ENCODE measurements at places on chromosomes 2 and 18.

- DNase-seq: no peak
Observed at GRCh38 chr2:40178971-40179370, 272.9 kb downstream of the SLC8A1 start.

DNA sequence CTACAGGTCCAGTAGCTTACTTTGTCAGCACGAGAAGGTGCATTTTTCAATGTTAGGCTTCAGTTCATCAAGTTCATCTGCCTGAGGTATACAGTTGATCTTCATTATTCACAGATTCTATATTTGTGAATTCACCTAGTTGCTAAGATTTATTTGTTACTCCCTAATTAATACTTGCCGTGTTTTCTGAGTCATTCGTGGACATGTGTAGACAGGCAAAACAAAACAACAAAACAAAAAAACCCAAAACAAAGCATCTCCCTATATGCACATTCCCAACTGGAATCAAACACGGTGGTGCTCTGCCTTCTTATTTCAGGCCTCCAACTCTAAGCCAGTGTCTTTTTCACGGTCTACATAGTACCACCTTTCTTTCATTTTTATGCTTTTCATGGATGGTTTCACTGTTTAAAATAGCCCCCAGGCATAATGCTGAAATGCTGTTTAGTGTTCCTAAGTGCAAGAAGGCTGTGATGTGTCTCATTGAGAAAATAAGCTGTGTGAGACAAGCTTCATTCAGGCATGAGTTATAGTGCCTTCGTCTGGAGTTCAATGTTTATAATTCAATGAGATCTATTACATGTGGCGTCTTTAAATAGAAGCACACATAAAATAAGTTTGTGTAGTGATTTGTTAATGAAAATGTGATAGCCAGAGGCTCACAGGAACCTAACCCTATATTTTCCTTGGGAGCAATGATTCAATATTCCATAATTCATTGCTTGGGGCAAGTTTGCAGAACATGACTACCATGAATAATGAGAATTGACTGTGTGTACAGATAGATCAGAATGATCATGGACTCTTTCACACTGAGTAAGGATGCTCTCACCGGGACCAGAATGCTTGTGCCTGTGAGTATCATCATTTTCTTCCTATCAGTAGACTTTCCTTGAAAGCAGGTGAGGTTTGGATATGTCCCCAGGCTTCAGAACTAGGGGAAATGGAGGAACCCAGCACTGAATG is 24.6 kb downstream of the ITGB6 start:
- no peak for DNase-seq

DNA sequence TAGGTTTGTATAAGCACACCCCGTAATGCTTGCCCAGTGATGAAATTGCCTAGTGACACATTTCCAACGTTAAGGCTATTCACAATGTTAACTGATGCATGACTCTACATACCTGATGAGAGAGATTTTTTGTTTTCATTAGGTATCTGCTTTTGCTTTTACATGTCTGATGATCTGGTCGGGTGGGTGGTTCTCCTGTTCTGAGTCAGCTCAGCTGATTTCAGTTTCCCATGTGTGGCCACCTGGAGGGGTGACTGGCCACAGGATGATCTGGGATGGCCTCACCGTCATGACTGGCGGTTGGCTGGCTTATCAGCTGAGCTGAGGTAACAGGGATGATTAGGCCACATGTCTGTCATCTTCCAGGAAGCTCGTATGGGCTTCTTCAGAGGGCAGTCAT is 33.8 kb upstream of the ACYP2 start:
- DNase-seq: no peak

DNA sequence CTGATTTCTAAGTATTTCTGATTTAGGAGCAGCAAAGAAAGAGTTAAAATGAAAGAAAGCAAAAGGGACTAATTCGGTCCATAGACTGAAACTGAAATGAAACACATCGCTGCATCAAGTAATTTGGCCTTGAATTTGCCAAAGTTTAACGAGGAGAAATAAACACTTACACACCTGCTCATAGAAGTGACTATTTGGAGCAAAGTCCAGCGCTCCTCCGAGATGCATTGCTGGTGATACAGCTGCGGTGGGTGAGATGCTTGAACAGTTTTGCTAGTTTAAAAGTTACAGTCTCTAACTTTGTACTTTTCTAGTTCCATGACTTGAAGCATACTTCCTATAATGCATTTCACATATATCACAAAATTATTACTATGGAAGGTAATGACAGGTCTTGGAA is 18.3 kb downstream of the GALR1 start:
- no peak for DNase-seq

DNA sequence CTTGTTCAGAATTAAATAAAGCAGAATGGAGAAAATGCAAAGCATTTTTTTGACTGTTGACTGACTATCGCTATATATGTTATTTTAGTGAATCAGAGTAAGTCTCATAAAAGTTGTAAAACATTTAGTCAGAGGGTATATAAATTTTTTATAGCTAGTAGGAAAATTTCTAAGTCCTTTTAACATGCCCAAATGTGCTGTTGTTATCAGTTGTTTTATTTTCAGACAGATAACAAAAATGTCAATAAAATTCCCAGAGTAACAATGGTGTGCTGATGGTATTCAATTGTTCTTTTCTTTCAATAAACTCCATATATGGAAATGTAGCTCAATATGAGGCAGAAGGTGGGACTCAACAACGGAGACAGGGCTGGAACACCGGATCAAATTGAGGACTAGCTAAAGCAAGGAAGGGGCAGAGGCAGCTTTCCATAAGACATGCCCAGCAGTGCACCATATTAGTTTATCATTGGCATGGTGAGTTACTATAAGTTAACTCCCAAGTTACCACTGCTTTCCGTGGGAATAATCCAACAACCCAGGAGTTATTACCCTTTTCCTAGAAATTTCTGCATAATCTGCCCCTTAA is 26.6 kb downstream of the GULP1 start:
- DNase-seq: no peak

DNA sequence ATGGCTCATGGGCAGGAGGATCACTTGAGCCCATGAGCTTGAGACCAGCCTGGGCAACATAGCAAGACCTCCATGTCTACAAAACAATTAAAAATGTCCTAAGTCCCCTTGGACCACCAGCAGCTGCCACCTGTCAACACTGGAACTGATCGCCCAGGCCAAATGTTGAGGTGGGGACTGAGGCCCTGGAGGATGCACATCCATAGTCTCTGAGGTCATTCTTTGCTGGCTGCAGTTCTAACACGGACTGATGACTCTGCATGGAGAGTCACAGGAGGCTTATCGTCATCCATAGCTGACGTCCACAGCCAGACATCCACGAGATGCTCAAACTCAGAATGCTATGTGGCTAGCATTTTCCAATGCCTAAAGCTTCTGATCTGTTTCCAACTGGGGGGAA is 151.3 kb downstream of the BCL2 start:
- no peak for DNase-seq

- no peak for DNase-seq
Observed at GRCh38 chr2:44189104-44189503, 20.4 kb downstream of the PPM1B start.

- no peak for DNase-seq
Observed at GRCh38 chr18:3114451-3114850, 101.5 kb upstream of the LPIN2 start.

DNA sequence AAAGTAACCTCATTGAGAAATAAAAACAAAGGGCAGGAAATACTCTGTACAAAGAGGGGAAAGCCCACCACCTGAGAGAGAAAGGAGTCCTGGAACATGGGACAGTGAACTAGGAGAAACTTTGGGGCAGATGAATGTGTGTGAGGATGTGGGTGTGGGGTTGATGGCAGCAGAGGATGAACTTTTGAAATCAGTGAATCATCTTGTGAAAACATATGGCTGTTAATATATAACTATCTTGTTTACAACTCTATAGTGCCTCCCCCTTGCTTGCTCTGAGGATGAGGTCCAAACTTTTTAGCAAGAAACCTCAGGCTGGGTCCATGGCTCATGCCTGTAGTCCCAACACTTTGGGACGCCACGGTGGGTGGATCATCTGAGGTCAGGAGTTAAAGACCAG is 171.8 kb upstream of the LHCGR start:
- DNase-seq: no peak

GRCh38 chr18:9240270-9240669 is 94.3 kb upstream of the TWSG1 start:
- DNase-seq: no peak

- no peak for DNase-seq
Observed at GRCh38 chr18:11987527-11987926, 6.2 kb downstream of the IMPA2 start.

GRCh38 chr2:28602751-28603639 is 107.1 kb downstream of the PLB1 start:
- DNase-seq: no peak

DNA sequence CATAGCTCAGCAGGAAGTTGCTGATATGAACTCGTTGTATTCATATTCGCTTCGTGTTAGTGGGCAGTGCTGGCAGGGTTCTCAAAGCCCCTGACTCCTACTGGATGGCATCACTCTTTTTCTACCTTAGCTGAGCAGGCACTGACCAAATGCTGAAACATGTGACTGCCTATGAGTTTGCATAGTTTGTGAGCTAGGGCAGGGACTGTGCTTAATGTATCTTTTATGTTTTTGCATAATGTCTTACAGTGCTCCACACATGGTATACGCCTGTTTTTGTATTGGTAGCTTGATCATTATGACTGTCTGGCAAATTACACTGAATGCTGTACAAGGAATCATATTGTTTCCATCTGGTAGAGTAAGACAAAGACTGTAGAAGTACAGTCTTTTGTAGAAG is 305.3 kb downstream of the PARD3B start:
- no peak for DNase-seq

GRCh38 chr2:17822445-17823117 is 6.3 kb downstream of the MSGN1 start:
- DNase-seq: no peak

- DNase-seq: no peak
Observed at GRCh38 chr18:13043066-13043465, 51.9 kb downstream of the CEP192 start.
